Omental fat pad (tissue), 4 donors: ENCODE measurements at places on chromosomes 4 and X. TPM values are rescaled to one million over a fixed set of nuclear protein-coding genes. Genes with fewer than 3 reads are reported as not detected.

Gene TCP11X2
- not detected for total RNA-seq

Gene STIM2
- total RNA-seq = 20.2 TPM

Gene CENPE
- 0.79 TPM for total RNA-seq

Gene ASB12
- not detected for total RNA-seq

Gene CDS1
- 1.1 TPM for total RNA-seq

Gene GJB1
- 0.31 TPM for total RNA-seq

Gene SSX2B
- not detected for total RNA-seq

Gene RTL9
- total RNA-seq = 0.12 TPM

Gene UNC5C
- total RNA-seq = 5.5 TPM

Gene ANOS1
- total RNA-seq = 3.5 TPM

Gene GPR82
- total RNA-seq = 0.31 TPM

Gene NPY2R
- total RNA-seq = 0.28 TPM

Gene BST1
- total RNA-seq = 22.5 TPM

Gene TMEM156
- total RNA-seq = not detected

Gene ADH1B
- 8,339 TPM for total RNA-seq

Gene ADH1A
- not detected for total RNA-seq

Gene HSFX2
- total RNA-seq = not detected

Gene SORCS2
- 4.6 TPM for total RNA-seq

Gene ERCC6L
- total RNA-seq = not detected

Gene SLC25A4
- total RNA-seq = 25.9 TPM

Gene F11
- 0.19 TPM for total RNA-seq

Gene TRIML1
- total RNA-seq = not detected

Gene EMD
- total RNA-seq = 48.8 TPM

Gene TBC1D8B
- total RNA-seq = 9.5 TPM

Gene CLGN
- total RNA-seq = 0.47 TPM

Gene H2BW2
- not detected for total RNA-seq

Gene GPR119
- total RNA-seq = not detected
